NB4 (cell line): ENCODE measurements at places on chromosomes 5 and 9.
A peak's percentile ranks its signal among the peaks of the same experiment; 100 is the strongest.

DNA sequence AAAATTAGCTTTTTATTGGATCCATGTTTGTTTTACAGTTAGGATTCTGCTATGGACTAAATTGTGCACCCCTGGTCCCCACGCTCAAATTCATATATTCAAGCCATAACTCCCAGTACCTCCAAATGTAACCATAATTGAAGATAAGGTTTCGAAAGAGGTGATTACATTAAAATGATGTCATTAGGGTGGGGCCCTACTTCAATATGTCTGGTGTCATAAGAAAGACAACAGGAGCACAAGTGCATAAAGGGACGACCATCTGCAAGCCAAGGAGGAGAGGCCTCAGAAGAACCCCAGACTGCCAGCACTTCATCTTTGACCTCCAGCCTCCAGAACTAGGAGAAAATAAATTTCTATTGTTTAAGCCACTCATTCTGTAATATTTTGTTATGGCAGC is 7.4 kb upstream of the HNRNPA0 start:
- DNase-seq = no peak

- no peak for DNase-seq
Measured at GRCh38 chr9:126681336-126681735, 67.6 kb downstream of the LMX1B start.

GRCh38 chr5:1347571-1347970 is 2.7 kb upstream of the CLPTM1L start:
- peak; percentile 83 for DNase-seq

DNA sequence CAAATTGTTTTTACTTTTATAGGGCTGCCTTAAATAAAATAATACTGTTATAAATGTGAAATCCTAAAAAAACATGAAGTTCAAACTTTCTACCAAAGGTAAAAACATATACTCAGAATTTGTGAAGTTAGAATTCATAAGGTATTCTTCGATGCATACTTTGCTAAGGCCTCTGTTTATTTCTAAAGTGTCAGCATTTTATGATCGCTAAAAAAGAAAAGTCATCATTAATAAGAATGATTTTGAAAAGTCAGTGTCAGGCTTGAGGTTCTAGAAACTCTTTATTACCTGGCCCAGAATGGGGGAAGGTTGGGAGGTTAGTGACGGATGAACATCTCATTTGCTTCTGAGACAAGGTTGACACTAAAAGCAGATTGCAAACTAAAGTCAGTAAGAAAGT is 26.2 kb upstream of the NADK2 start:
- DNase-seq = no peak

DNA sequence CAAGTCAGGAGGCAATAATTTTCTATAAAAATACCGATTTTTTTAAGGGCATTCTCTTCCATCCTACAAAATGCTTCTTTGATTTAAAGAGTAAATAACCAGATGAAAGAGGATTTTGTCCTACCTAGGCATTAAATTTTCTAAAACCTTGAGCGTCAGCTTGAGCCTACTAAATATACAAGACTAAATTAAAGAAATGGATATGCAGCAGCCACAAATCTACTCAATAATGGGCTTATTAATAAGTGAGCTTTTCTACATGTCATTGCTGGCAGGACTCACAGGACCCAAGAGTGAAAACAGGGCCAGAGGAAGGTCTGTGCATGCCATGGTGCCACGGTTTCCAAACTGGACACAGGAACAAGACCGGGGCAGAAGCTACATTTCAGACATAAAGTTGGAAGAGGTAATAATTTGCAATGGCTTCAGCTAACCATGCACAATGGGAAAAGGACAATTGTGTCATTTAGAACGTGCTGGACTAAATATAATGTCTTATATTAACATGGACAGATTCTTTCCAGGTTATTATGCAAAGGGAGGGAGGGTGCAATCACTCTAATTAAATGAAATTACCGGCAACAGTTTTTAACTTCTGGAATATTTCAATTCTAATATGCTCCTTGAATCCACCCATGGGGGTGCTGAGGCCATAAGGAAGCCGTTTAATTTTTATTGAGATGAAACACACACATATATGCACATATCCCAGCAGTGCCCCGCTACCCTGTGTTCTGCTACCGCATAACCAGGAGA is 5.2 kb downstream of the WHRN start:
- no peak for DNase-seq

- no peak for DNase-seq
Measured at GRCh38 chr5:168153876-168154270, 137.6 kb upstream of the WWC1 start.

DNA sequence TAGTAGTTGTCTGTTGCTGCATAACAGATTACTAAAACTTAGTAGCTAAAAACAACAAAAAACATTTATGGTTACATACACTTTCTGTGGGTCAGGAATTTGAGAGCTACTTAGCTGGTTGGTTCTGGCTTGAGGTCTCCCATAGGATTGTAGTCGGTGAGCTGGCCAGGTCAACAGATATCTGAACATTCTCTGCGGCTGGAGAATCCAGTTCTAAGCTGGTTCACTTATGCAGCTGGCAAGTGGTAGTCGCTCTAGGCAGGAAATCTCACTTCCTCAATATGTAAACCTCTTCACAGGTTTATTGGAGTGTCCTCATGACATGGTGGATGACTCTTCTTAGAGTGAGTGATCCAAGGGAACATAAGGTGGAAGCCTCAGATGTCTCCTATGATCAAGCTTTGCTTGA is 65.7 kb upstream of the TNFAIP8 start:
- peak; percentile 81 for DNase-seq

DNA sequence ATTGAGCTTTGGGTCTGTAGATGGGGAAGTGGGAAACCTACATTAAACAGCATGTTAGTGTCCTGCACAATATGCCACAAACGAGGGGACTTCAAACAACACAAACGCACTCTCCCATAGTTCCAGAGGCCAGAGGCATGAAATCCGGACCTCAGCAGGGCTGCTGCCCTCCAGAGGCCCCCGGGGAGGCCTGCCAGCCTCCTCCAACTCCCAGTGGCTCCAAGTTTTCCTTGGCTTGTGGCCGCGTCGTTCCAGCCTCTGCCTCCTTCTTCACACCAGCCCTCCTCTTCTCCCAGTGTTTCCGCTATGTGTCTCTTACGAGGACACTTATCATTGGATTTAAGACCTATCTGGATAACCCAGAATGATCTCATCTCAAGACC is 13.3 kb upstream of the COL5A1 start:
- DNase-seq = no peak

DNA sequence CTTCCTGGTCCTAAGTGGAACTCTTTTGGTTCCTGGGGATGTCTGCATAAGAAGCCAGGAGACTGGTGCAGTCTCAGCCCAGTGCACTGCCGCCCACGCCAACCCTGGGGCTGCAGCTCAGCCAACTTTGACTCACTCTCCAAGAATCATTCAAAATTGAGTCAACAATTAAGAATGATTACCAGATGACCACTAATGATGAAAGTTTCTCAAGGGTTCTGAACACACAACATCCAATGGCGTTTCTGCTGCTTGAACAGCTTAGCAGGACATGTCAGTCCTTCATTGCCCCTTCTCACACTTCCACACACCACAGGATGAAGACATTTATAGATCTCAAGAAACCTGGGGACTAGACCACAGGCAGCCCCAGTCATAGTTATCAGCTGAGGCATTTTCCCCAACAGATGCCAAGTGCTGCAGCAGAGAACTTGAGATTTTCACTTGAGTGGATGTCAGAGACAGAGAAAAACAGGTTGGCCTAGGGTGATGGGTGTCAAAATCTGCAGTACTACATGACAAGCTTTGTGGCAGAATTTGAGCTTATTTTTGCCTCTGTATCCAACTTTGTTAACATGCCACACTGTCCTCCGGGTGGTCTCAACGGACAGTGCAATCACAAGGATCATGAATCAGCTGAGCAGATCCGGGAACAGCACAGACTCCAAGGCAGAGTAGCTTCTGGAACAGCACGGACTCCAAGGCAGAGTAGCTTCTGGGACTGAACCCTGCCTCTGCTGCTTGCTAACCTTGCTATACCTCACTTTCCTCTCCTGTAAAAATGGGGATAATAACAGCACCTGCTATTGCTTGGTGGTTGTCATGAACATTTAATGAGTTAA is 356.1 kb downstream of the SPOCK1 start:
- no peak for DNase-seq

- DNase-seq = no peak
Measured at GRCh38 chr5:73966451-73966850, 340.5 kb downstream of the ARHGEF28 start.

DNA sequence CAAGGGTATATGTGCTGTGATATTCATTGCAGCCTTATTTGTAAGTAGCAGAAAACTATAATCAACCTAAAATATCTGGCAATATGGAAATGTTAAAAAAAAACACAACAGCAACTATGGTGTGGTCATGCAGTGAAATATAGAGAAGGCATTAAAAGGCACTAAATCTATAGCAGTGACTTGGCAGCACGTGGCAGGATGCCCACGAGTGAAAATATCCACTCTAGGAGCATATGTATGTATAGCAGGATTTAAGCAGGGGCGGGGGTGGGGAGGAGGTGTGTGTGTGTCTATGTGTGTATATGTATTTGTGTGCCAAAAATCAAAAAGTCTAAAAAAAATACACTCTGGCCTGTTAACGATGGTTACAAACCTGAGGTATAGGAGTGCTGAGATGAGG is 115.6 kb downstream of the RPS23 start:
- no peak for DNase-seq

DNA sequence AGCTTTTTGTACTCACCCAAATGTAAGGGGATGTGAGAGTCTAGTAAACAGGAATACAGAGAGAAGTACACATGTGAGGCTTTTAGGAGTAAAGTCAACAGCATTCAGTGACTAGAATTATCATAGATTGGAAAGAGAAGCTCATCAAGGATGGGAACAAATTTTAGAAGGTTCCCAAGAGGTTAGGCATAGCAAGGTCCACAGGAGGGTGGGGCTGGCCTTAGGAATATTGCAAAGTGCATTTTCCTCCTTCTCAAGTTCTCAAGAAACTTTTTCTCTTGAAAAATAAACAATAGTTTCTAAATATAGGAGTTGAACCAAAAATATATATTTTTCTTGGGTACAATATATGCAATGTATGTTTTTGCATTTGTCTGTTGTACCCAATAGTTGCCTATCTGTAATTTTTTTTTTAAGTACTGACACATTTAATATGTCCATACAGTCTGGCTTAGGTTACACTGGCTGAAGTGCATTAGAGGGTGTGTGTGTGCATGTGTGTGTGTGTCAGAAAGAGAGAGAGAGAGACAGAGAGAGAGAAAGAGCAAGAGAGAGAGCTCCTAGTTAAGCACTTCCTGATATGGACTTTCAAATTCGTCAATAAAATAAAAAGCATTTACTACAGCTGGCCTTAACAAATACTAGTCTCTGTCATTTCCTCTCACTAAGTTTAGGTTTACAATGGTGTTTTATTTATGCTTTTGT is 62.2 kb downstream of the SNX18 start:
- no peak for DNase-seq

- DNase-seq = no peak
Measured at GRCh38 chr5:142561029-142561428, 124.9 kb downstream of the FGF1 start.

GRCh38 chr9:71672573-71672972 is 95.7 kb downstream of the CEMIP2 start:
- no peak for DNase-seq

DNA sequence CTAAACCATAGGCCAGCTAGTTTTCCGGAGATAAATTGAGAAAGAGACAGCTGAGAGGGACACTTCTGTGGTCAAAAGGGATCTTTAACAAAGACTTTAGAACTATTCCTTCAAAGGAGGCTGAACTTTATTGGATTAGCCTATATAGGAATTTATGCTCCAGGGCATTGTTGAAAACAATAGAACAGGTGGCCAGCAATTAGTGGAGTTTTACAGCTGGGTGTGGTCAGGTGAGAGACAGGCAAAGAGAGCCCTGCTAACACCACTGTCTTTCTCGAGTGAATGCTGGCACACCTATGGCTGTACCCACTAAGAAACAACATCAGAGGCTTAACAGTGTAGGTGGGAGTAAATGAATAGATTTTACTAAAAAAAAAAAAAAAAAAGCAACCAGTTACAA is 16.7 kb upstream of the TLR4 start:
- DNase-seq = no peak

DNA sequence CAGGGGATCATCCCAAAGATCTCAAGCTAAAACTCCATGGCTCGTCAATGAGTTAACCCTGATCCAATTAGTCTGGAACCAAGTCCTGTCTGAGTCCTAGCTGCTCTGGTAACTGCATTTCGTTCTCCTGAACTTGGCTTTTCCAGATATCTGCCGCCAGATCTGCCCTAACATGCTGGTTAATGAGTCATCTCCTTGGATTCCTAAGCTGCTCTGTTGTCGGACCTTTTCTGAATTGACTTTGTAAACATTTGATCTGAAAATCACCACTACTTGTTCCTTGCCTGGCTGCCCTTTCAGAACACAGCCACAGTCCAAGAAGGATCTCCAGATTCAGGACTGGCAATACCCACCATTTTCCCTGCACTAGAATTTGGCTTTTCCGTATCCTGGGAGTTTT is 473.0 kb downstream of the ZSWIM6 start:
- no peak for DNase-seq

- DNase-seq = peak; percentile 90
Measured at GRCh38 chr5:100706776-100707175, 171.6 kb downstream of the FAM174A start.

- no peak for DNase-seq
Measured at GRCh38 chr9:101455656-101456240, 20.2 kb upstream of the ALDOB start.

- DNase-seq = no peak
Measured at GRCh38 chr9:91196103-91196950, 165.4 kb downstream of the AUH start.

GRCh38 chr5:31173614-31174013 is 19.9 kb upstream of the CDH6 start:
- no peak for DNase-seq

DNA sequence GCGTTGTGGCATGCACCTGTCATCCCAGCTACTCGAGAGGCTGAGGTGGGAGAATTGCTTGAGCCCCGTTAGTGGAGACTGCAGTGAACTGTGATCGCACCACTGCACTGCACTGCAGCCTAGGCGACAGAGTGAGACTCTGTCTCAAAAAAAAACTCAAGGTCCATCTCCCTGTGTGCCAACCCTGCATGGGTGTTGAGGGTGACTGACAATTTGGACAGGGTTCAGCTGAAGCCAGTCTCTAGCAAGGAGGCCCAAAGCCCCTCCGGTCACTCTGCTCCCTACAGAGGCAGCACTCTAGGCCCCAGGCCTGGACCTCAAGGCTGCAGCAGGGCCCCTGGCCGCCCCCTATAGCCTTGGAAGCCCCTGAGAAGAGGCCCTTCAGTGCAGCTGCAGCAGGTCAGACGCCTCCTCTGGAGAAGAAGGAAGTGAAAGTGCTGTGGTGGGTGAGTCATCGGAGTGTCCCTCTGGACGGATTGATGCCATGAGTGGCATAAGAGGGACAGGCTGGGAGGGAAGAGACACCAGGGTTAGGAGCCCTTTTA is 39.2 kb upstream of the NEK6 start:
- peak; percentile 95 for DNase-seq
